ENCODE measurements at places on chromosomes 7 and 10.

- DNase-seq: no peak
Measured at GRCh38 chr7:36045326-36045725, 107.7 kb upstream of the EEPD1 start.

DNA sequence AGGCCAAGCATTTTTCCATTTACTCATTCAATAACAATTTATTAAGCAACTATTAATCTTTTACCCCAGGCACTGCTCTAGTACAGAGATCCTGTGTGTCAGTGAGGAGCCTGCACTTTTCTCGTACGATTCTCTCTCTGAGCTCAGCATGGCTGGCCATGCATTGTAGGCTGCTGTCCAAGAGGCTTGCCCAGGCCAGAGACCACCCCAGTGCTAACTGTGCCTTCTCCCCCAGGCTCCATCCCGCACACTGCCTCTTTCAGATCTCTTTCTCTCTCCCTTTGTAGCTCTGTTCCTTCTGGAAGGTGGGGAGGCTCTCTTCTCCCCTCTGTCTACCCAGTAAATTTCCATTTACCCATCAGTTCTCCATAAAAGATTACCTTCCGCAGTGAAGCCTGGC is 101.0 kb upstream of the IKZF1 start:
- no peak for DNase-seq

DNA sequence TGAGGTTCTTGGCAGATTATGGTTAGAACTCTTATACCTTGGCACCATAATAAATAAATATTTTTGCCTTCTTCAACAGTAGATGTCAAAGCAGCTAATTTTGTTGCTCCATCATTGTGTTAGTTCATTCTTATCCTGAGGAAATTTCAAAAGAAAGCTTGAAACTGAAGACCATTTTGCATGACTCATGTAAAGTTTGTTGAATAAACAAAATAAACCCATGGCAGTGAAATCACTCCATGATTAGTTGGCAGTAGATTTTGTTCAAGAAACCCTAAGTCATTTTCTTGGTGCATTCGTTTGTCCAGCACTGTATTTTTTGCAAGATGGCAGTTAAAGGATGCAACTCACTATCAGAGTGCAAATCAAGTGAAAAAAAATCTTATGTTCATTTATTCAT is 91.6 kb downstream of the HECW1 start:
- no peak for DNase-seq

- no peak for DNase-seq
Measured at GRCh38 chr7:123208793-123209192, 9.0 kb upstream of the SLC13A1 start.

- no peak for DNase-seq
Measured at GRCh38 chr7:22569586-22570321, 69.8 kb upstream of the STEAP1B start.

- DNase-seq: no peak
Measured at GRCh38 chr10:132006966-132007365, 25.2 kb upstream of the BNIP3 start.

- DNase-seq: no peak
Measured at GRCh38 chr7:143401265-143401664, 7.4 kb downstream of the EPHA1 start.

GRCh38 chr10:103979530-103979929 is 12.6 kb downstream of the SLK start:
- no peak for DNase-seq

- no peak for DNase-seq
Measured at GRCh38 chr7:18405726-18406125, 89.8 kb upstream of the HDAC9 start.

DNA sequence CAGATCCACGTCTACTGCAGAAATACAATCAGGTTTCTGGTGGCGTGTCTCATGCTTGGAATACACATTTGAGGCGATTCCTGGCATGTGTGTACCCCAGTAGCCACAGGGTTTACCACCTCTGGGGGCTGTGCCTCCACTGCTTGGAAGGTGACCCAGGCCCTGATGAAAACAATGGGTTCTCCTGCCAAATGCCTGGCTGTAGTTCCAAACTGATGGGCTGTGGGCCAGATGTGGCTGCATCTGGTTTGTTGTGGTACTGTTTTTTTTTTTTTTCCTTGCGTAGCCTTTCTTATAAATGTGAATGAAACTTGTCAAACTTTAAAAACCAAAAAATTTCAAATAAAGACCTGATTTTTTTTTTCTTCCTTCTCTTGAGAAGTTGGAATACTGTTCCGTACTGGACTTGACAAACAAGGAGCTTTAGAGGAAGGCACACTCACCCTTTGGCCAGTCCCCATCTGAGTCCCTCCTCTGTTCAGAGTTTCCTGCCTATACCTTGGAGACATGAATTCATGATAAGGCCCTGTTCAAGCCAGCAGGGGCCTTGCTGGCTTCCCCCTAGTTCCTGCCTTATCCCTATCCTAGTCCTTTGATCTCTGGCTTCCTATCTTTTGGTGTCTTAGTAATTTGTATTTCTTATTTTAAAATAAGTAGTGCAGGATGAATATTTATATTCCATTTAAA is 217.1 kb downstream of the PHTF2 start:
- no peak for DNase-seq

DNA sequence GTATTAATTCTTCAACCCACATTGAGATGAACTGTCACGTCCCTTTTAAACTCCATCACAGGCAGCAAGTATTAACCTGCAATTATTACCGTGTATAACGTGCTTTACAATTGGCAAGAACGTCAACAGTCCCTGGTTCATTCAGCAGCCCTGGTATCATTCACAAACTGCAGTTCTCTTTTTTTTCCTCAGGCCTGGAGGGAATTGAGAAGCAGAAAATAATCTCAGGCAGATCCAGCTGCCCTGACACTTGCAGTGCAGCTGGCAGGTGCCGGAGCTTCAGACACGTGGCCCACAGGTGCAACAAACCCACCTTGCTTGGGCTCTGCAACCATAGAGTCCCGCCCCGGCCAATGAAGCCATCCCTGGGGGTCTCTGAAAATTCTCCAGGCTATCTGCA is 137.3 kb downstream of the PLXNA4 start:
- no peak for DNase-seq

- DNase-seq: no peak
Measured at GRCh38 chr10:49642311-49642710, 28.5 kb downstream of the CHAT start.

DNA sequence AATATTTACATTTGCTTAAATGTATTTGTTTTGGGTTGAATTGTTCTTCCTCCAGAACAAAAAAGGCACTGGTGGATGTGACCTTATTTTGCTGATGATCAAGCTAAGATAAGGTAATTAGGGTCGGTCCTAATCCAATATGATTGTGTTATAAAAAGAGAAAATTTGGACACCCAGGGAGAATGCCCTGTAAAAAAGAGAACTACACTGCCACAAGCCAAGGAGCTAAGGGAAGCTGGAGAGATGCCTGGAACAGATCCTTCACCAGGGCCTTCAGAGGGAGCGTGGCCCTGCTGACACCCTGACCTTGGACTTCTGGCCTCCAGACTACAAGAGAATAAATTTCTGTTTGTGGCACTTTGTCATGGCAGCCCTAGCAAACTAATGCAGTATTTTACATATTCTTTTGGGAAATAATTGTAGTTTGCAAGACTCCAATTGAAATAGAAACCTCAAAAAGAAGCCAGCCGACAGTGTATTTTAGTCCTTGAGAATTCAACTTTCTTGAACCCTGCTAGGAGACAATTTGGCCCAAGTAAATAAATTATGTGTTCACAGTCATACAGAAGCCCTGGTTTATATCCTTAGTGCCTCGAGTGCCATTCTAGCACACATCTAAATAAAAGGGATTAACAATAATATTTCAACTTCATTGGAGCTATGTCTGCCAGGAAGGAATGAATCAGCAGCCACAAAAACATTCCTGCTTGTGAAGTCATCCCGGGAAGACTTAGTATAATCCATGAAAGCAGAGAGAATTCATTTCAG is 164.6 kb downstream of the PKD1L1 start:
- no peak for DNase-seq

DNA sequence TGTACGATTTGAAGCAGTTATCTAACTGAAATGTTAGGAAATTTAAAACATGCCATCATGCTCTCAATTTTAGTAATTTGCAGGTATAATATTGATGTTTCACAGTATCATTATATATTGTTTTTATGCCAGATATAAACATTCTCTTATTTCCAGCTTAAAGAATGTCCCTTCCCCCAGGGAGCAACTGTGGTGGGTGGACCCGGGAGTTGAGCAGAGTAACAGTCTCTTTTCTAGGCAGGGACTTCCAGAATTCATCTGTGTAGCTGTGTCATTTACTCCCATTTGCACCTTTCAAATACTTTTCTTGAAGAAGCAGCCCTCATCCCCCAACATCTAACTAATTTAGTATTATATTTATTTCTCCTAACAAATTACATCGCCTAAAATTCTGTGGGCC is 9.6 kb downstream of the INPP5F start:
- DNase-seq: no peak

DNA sequence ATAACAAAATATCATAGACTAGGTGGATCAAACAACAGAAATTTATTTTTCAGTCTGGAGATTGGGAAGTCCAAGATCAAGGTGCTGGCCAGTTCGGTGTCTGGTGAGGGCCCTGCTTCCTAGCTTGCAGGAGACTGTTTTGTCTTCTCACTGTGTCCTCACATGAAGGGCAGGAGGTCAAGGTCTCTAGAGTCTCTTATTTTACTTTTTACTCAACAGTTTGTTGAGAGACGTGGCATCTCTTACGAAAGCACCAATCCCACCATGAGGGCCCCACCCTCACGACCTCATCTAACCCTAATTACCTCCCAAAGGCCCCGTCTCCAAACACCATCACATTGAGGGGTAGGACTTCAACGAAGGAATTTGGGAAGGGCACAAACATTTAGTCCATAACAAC is 41.2 kb upstream of the SORBS1 start:
- no peak for DNase-seq

- DNase-seq: no peak
Measured at GRCh38 chr7:139909379-139910050, 80.5 kb downstream of the TBXAS1 start.

- no peak for DNase-seq
Measured at GRCh38 chr7:158166386-158167340, 421.0 kb downstream of the PTPRN2 start.

GRCh38 chr7:94190599-94191061 is 186.5 kb upstream of the BET1 start:
- no peak for DNase-seq

DNA sequence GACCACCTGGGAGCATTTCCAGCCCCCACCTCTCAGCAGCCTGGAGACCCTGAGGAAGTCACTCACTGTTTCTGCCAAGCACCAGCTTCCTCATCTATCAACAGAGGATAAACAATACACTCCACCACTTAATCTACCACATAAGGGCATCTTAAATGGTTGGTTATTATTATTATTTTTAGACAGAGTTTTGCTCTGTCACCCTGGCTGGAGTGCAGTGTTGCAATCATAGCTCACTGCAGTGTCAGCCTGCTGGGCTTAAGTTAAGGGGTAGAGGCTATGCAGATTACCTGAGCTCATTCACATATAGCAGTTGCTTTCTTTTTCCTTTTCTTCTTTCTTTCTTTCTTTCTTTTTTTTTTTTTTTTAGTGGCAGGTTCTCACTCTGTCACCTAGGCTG is 59.5 kb upstream of the ELN start:
- DNase-seq: no peak

DNA sequence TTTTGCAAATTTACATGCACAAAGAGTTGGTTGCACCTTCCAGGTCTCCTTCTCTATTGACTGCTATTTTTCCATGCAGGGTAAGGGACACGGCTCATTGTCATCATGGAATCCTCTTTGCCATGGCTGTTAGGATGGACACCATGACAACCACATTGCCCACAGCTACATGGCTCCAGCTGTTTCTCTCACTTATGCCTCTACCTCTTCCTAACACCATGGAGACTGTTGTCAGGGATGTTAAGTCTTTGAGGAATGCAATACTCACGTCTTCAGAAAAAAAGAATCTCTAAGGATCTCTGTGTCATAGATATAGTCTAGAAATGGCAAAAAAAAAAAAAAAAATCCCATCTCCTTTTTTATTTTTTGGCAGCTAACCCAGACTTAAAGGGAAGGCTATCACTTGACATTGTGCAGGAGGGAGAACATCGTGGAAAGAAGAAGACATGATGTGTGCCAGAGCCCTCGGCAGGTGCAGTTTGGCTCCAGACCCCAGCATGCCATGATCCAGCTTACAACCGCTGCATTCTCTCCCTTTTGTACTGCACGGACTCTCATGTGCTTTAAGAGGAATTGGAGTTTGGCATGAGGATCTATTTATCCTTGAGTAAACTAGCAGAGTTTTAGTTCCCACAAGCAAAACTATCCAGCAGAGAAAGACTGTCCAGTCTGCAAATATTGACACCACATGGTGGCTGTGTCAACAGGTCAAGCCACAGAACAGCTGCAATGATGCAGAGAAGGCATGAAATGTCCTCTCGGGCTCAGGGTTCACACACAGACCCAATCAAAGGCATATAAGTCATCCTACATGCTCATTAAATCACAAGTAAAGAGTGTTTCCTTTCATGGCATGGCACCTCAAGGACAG is 70.8 kb downstream of the FRMD4A start:
- DNase-seq: no peak

GRCh38 chr7:27872356-27873275 is 132.7 kb downstream of the TAX1BP1 start:
- no peak for DNase-seq

DNA sequence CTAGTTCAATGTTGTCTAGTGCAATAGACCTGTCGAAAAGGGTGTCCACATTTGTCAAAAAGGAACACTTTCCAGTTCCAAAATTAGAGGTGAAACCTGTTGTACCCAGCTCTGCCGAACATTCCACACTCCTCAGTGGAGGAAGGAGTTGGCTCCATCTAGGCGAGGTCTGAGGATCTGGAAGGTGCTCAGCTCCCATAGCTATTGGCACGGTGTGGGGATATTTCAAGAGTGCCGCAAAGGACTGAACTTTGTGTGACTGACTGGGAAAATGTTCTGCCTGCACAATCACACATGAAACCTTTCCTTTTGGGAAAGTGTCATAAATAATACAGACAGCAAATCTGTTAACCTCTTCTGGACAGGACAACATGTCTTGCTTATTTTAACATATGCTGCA is 48.1 kb upstream of the ZEB1 start:
- no peak for DNase-seq

GRCh38 chr10:74056050-74056818 is 58.3 kb downstream of the VCL start:
- no peak for DNase-seq

- DNase-seq: no peak
Measured at GRCh38 chr10:75434291-75434690, 2.9 kb downstream of the LRMDA start.

DNA sequence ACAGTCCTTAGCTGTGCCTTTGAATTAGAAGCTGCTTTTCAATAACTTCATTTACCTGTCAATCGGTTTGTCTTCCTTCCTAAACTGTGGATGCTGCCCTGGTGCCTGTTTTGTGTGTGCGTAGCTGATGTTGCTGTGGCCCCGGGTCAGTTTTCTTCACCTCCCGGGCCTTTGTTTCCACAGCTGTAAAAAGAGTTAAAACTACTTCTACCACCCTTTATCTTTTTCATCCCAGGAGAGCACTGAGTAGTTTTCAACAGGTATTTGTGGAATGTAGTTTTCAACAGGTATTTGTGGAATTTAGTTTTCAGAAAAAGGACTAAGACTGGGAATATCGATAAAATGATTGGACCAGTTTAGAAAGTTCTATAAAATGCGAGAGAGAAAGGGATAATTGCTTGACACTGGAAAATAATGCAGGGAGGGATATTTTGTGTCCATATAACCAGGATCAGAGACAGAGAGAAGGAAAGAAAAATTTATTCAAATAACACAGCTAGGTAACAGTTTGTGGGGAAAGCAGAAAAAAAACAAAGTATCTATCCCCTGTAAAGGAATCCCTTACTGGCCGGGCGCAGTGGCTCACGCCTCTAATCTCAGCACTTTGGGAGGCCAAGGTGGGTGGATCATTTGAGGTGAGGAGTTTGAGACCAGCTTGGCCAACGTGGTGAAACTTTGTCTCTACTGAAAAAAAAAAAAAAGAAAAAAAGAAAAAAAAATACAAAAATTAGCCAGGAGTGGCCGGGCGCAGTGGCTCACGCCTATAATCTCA is 15.9 kb upstream of the IGF2BP3 start:
- no peak for DNase-seq

Measured in stimulated activated CD4-positive, alpha-beta T cell treated with anti-CD3 and anti-CD28 coated beads, Interleukin-15, amount 100 ng/mL, for 48 hours (primary cell).